Activated CD4-positive, alpha-beta T cell treated with anti-CD3 and anti-CD28 coated beads for 4 hours (primary cell): ENCODE measurements at places on chromosomes 2 and 18.

GRCh38 chr2:55451699-55452098 lies 32.0 kb upstream of the CCDC88A start:
- DNase-seq, result no peak

GRCh38 chr18:23664674-23665073 lies 2.0 kb upstream of the ANKRD29 start:
- DNase-seq, result no peak

DNA sequence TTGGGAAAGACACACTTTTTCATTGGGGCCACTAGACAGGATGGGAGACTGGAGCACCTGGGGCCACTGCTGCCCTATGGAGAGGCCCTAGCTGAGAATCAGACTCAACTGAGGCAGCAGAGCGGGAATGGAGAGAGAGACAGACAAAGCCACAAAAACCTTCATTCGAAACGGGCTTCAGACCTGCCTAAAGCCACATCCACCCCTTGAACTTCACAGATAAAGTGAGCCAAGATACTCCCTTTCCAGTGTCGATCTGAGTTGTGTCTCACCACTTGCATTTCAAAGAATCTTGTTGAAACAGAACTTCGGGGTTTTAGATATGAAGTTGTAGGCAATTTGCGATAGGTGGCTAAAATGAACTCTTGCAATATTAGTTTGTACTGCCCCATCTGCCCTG lies 11.3 kb upstream of the LDLRAD4 start:
- DNase-seq, result no peak

DNA sequence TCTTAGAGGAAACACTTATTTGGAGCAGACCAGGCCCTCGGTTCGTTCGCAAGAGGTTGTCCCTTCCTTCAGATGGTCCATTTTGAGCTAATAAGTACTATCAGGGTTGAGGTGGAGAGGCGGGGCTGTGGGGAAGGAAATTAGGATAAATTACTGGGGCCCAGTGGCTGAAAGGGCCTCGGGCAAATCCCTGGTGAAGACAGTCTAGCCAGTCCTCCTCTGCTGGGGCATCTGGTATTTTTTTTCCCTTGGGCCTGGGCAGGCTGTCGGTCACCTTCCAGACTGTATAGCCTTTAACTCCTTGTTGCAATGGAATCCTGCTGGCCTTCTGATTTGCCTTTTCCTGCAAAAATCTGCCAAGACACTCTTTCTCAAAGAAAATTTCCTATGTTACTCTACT lies 1.7 kb upstream of the MYO3B start:
- DNase-seq, result no peak

DNA sequence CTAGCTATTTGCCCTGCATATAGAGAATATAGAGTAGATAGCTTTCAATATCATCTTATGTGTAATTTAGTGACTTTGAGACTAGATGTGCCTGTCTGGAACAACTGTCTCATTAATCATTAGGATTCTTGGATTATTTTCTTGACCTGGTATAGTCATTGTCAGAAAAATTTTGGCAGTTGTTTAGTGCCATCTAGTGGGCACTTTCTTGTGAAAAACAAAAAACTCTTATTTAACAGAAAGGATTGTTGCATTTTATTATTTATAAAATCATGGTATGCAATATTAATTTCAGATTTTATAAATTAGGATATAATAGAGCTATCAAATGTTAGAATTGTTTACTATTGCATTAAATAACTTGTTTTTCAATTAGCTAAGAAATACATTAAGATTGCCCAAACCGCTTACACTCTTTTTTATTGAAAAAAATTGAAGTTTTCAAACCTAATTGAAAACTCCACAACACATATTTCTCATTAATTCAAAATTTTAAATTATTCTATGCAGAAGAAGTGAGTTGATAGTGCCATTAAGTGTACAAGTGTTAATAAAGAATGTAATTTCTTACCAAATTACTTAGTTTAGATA lies 80.3 kb downstream of the DYNAP start:
- DNase-seq, result no peak

DNA sequence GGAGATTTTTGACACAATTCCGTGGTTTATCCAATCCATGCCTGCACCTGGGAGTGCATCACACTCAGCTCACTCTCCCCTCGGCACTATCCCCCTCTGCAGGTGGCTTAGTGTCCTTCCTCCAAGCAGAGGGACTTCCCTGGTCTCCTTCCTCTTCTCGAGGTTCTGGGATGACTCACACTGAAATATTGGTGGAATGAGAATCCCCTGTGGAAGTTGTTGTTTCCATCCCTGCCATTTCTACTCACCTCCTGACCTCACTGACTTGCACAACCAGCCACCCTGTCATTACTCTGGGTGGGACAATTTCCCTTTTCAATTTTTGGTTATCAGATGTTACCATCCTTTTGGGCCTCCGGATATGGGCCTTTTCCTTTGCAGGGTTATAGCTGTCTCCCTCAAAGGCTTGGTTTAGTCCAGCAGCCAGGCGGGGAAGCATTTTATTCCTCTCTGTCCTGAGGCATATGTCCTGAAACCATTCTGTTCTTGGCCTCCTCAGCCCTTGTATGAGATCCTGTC lies 59.9 kb downstream of the PTPRM start:
- DNase-seq, result no peak

DNA sequence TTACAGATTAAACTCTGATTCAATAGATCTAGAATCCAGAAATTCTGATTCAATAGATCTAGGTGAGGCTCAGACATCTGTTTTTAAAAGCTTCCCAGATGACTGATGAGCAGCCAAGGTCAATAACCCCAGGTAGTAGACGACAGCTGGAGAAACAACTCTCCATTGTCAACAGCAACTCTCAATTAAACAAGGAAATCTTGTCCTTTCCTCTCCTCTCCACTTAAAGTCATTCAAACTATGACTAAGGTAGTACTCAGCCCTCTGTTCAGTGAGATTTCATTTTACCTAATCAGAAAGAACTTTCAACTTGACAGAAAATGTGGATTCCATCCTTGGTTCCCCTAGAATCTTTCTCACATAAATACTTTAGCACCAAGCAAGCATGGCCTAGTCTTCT lies 94.6 kb upstream of the SCG2 start:
- DNase-seq, result no peak

DNA sequence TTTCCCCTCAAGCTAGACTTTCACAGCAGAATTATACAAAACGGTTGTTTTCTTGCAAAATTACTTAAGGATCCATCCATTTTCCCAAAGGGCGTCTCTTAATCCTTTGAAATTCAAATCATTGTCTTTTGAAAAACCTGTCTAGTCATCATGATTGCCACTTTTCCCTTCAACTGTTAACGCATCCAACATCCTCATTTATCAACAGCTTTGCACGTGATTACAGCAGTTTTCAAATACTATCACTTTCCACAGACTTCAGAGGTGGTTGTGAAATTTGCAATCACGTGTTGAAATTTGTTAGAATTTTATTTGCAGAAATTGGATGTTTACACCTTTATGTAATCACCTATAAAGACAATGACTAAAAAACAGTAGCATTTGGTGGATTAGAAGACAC lies 304.4 kb upstream of the SLC39A10 start:
- DNase-seq, result no peak

DNA sequence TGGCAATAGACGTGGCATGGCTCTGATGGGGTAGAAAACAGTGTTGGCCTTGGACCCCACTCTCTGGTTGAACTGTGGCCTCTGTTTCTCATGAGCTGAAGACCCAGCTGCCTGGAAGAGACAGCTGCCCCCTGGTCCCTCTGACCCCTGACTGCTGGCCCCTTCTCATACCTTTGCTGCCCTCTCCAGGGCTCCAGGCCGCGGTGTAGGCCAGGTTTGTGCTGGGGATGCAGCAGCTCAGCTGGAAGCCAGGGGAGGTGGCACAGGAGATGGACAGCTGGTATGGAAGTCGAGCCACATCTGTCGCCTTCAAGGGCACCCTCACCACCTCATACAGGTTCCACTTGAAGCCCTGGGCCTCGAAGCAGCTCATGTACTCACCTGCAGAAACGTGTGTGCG lies 31.7 kb upstream of the SELENOI start:
- DNase-seq, result no peak

- DNase-seq, result no peak
These were observed 206.8 kb upstream of the FOSL2 start for GRCh38 chr2:28185891-28186290.

- no peak for DNase-seq
These were observed 290.5 kb upstream of the KYNU start for GRCh38 chr2:142586693-142587580.

GRCh38 chr2:88058191-88058590 lies 2.6 kb upstream of the KRCC1 start:
- DNase-seq, result no peak

DNA sequence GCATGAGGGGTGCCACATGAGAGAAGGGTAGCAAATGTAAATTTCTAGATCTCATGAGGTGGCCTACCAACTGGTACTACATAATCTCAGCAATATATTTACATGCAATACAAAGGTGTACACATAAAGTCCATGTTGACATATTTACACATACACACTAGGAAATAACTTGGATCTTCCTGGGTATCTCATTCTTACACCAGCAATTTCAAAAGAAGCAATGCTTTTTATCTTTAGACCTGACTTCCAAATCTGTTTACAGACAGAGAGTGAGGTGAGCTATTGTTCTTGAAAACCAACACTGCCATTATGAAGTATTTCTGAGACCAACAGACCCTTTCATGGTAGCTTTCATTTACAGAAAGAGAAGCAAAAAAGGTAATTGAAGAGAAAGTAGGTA lies 184.2 kb downstream of the ERBB4 start:
- DNase-seq, result no peak

DNA sequence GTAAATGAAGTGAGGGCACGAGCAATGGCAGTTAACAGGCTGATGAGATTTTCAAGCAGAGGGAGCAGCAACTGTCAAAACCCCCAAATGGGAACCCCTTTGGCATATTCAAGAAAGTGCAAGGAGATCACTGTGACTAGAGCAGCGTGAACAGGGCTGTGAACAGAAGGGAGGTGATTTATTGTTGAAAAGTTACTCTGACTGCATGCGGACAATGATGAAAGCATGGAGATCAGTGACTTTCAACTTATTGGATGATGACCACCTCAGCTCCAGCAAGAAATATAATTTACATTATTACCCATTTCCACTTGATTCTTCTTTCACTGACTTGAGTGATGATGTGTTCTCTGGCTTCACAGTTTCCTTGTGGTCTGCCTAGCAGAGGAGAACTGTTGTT lies 187.8 kb upstream of the BOD1L2 start:
- DNase-seq, result no peak

- no peak for DNase-seq
These were observed 31.5 kb downstream of the REEP1 start for GRCh38 chr2:86305915-86306254.

- DNase-seq, result no peak
These were observed 907 bp downstream of the FHL2 start for GRCh38 chr2:105397953-105398335.

GRCh38 chr2:121955426-121955825 lies 200.0 kb downstream of the TSN start:
- no peak for DNase-seq

DNA sequence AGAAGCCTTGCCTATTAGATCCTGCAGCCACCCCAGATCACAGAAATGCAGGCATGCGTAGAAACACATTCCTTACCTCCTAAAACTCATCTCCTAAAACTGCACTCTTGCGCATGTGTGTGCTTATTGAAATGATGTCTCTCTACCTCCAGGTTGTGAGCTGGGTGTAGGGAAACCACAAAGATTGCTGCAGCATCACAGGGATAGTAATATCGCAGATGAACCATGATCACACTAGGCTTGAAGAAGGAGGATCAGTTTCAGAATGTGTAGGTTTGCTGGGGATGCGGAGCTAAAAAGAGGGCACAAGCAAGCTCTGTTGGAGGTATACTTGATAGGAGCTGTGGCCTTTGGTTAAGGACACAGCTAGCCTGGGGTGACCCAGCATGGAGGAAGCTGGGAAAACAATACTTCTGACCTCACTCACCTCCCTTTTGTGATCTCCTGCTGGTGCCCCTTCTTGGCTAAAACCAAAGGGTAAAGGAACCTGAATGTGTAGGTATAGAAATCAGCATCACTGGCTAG lies 118.8 kb downstream of the SETBP1 start:
- no peak for DNase-seq

- DNase-seq, result no peak
These were observed 17.9 kb upstream of the GMCL1 start for GRCh38 chr2:69811591-69811990.

GRCh38 chr18:9130806-9131205 lies 5.8 kb upstream of the ANKRD12 start:
- no peak for DNase-seq
